ENCODE measurements at places on chromosomes 3 and 15.

DNA sequence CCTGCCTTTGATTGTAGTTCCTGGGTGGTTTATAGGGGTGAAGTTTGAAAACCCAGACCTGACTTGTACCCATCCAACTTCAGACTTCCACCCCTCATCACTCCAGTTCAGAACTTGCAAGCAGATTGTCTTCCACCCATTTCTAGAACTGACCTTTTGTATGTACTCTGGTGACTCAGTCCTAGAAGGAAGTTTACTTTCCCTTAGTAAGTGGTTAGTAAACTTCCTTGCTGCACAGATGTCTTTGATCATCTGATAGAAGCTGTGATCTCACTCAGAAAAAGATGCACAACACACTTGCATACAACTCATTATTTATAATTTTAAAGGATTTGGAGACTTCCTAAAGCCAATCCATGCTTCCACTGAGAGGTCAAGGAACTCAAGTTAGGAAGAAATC is 368.0 kb downstream of the MFSD1 start:
- DNase-seq, result no peak

DNA sequence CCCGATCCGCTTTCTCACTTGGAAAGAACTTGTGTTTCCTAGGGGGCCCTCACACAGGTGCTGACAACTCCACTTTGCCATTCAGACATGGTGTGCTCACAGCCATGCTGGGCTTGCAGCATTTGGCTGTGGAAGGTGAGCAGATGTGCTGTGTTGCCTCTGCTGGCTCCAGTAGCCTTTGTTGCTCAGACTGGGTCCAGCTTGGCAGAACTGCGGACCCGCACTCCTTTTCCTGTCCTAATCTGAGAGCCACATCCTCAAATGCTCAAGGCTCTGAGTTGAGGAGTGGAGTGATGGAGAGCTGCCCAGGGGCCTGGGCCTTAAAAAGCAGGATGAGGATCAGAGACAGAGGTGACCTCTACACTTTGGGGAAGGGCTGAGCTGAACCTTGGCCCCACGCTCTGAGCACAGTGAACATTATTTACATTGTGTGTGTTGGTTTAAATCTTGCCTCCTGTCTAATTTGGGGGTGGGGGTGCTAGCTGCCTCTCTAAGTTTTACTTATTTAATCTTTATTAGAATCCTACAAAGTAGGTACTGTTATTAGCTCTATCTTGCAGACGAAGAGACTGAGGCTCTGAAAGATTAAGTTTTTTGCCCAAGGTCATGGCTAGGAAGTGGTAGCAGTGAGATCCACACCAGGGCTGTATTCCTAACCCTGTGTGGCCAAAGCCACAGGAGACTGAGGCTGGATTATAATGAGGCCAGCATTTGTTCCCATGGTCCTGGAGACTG is 17.2 kb downstream of the ACOX2 start:
- DNase-seq, result no peak

DNA sequence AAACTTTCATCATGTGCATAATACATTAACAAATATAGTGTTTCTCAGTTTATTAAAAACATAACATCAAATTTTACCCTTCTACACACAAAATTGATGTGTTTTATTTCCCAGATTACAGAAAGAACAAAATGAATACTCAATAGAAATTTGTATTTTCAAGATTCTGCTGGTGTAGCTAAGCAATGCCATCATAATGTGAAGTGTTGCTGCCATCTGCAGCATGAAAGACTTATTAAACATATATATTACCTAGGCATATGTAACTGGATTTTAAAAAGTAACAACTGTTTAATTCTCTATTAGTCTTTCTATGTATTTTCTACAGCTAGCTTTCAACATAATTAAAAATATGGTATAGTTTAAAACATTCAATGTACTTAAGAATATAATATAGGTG is 27.5 kb downstream of the PLSCR5 start:
- DNase-seq, result no peak

DNA sequence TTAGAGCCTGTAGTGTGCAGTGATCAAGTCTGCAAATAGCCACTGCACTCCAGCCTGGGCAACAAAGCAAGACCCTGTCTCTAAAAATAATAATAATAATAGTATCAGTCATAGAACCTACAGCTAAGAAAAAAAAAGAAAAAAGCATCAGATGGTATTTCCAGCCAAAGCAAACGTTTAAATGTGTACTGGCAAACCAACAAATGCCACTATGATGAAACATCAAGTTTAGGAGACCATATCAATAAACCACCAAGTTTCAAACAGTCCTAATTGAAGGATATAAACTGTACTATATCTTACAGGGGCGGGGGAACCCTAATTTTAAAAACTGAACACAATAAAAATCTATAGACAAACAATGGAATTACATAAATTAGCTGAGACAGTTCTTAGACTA is 6.4 kb downstream of the UBP1 start:
- DNase-seq, result no peak

GRCh38 chr3:172461530-172462138 is 13.4 kb upstream of the GHSR start:
- DNase-seq, result no peak

- no peak for DNase-seq
These were observed 9.9 kb downstream of the ARL6IP5 start for GRCh38 chr3:69094467-69095205.

DNA sequence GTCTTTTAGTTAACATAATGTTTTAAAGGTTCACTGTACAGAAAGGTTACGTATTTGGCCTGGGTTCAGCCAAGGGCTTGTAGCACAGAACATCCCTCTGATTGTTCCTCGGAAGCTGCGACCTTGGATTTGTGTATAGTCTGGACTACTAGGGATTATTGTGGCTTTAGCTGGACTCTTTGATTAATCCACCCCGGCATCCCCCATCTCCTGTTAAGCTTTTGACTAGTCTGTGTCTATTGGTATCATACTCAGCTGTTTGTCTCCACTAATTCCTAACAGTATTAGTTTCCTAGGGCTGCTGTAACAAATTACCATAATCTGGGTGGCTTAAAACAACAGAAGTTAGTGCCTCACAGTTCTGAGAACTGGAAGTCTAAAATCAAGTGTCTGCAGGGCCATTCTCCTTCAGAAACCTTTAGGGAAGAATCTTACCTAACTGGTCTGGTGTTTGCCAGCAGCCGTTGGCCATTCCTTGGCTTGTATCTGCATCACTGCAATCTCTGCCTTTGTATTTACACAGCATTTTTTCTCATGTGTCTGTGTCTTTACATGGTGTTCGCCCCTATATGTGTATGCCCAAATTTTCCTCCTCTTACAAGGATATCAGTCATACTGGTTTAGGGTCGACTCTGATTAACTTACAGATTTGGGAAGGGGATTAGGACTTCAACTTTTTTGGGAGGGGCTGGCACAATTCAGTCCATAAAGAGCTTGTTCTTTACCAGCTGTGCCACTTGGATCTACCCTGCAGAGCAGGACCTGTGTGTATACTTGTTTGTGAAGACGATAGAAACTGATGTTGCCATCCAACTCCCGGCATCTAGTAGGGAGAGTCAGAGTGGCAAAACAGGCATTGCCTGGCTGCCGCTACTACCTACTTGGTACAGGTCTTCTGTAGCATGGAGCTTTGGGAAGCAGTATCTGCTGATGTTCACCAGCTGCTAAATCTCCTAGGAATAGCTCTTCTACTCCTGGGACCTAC is 117.8 kb downstream of the UBE2E2 start:
- DNase-seq, result no peak

Data from WTC11 (cell line).